ENCODE measurements at places on chromosomes 11 and 22.
A peak's percentile ranks its signal among the peaks of the same experiment; 100 is the strongest.

GRCh38 chr11:87255589-87255988, 217.9 kb downstream of the TMEM135 start:
- no peak for DNase-seq

GRCh38 chr22:45224988-45225731, 15.5 kb downstream of the KIAA0930 start:
- peak; percentile 93 for DNase-seq

DNA sequence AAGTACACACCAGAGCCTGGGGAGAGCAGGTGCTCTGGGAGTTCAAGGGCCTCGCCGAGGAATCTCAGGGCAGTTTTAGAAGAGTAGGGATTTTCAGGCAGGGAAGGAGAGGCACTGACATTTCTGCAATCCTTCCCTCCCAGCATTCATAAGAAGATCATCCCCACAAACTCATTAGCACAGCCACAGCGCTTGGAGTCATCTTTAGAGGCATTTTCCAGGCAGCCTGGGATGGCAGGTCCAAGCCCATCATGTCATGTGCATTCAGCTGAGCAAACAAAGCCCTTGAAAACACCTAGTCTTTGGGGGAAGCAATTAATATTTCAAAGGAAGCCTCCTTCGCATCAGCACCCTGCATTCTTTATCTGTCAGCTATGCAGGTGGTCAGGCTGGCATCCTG, 43.8 kb downstream of the MAP6 start:
- no peak for DNase-seq

- no peak for DNase-seq
These were observed 19.3 kb upstream of the IFITM3 start for GRCh38 chr11:339963-340362.

DNA sequence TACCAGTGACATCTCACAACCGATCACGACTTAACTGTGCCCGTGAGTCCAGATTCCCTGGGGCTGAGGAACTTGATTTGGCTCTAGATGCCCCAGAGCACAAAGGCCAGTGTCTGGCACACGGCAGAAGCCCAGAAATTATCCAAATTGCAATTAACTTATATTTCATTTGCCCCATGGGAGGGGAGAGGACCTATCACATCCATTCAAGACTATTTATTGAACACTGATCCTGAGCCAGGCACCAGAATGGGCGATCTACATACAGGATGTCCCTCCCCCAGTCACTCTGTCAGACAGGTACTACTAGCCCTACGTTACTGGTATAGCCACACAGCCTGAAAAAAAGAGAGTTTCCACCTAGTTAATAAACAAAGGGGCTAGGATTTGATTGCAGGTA, 5.1 kb downstream of the DNAL4 start:
- DNase-seq: no peak

DNA sequence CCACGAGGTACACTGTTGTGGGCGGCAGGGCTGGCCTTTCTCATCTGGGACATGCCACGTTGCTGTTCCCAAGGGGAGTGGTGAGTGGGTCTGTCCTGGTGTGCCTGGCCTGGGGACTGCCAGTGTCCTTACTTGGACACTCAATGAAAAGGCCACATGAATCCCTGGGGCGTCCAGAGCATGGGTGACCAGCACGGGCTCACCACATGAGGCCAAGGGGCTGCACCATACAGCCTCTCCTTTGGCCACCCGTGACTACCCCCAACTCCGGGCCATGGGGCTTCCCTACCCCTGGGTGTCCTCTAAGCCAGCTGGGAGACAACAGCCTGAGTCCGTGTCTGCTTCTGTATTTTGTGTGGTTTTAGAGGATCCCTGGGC, 20.2 kb upstream of the TXNRD2 start:
- no peak for DNase-seq

DNA sequence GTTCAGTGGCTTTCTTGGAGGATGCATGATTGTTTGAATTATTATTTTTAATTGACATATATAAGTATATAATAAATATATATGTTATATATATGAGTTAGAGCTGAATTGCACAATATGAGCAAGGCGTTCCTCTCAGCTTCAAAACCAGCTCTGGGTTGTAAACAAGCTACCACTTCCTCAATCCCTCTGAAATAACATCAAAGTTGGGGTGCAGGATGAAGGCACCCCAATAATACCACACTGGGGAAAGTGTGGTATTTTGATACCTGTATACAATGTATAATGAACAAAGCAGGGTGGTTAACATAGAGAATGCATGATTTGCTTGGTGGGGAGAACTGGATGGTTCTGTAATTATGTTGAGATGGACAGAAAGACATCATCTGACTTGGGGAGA, 1.7 kb upstream of the SORL1 start:
- no peak for DNase-seq

DNA sequence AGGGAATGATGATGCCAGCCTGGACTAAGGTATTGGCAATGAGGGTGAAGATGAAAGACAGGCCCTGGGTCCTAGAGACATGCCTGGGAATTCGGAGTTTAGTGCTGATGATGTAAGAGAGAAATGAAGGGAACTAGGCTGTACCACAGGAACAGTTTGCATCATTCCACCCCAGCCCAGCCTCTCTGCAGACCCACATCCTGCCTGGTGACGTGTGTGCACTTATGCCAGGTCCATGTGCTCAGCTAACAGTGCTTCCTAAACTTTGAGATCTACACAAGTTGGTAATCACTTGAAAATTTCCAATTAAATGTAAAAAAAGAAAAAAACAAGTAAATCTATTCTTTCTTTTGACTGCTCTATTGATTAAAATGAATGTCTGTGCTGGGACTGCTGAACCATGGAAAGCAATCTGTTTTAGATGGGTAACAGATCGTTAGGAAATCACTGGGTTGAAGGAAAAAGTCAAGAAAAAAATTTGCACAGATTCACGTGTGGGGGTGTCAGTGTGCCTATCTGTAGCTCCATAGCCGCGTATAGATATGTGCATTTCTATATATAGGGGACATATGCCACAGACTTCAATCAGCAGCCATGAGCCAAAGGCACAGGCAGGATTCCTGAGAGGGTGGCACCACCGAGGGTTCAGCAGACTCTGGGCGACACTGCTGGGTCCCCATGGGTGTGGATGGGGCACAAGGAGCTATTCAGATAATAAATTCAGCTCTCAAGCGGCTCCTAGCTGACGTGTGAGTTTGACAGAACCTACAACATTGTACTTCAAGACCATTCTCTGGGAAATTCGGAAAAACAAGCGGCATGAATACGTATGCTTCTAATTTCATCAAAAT, 131.1 kb upstream of the OPCML start:
- DNase-seq: no peak

- DNase-seq: no peak
These were observed 124.4 kb downstream of the CTTN start for GRCh38 chr11:70522593-70523311.

GRCh38 chr11:47241841-47242301, 6.7 kb downstream of the ACP2 start:
- no peak for DNase-seq

DNA sequence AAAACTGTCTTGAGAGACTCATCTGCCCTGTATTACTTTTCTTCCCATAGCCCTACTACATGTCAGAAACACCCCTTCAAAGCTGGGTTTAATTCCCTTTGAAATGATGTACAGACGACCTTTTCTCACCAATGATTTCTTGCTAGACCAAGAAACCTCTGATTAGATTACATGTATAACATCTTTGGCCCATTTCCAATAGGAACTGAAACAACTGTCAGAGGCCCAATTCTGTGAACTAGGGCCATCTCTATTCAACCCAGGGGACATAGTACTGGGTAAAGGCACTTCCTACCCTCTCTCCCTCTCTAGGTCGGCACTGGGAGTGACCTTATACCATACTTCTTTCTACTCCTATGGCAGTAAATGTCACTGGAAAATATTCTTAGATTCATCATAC, 19.4 kb downstream of the NPAT start:
- no peak for DNase-seq

- DNase-seq: no peak
These were observed 77.9 kb downstream of the PIWIL3 start for GRCh38 chr22:24696551-24697001.

- no peak for DNase-seq
These were observed 77.7 kb downstream of the MAML2 start for GRCh38 chr11:96265220-96265737.
